ENCODE measurements at places on chromosomes 4 and X. TPM values are rescaled to one million over a fixed set of nuclear protein-coding genes. Genes with fewer than 3 reads are reported as not detected.

The USP51 gene
- 4.9 TPM for total RNA-seq

The FAM47A gene
- not detected for total RNA-seq

The MAGEE2 gene
- not detected for total RNA-seq

The WDR17 gene
- 0.37 TPM for total RNA-seq

The PAGE2B gene
- total RNA-seq, result not detected

The VCX3A gene
- not detected for total RNA-seq

The GAGE2A gene
- total RNA-seq, result not detected

The TMEM271 gene
- total RNA-seq, result not detected

The ANKRD50 gene
- total RNA-seq, result 6.7 TPM

The DDX53 gene
- total RNA-seq, result not detected

Data from heart right ventricle (tissue), 16 donors.